Stimulated activated CD4-positive, alpha-beta T cell treated with anti-CD3 and anti-CD28 coated beads, TNF-alpha, amount 100 ng/mL, for 48 hours (primary cell): ENCODE measurements at places on chromosomes 11 and 22.

DNA sequence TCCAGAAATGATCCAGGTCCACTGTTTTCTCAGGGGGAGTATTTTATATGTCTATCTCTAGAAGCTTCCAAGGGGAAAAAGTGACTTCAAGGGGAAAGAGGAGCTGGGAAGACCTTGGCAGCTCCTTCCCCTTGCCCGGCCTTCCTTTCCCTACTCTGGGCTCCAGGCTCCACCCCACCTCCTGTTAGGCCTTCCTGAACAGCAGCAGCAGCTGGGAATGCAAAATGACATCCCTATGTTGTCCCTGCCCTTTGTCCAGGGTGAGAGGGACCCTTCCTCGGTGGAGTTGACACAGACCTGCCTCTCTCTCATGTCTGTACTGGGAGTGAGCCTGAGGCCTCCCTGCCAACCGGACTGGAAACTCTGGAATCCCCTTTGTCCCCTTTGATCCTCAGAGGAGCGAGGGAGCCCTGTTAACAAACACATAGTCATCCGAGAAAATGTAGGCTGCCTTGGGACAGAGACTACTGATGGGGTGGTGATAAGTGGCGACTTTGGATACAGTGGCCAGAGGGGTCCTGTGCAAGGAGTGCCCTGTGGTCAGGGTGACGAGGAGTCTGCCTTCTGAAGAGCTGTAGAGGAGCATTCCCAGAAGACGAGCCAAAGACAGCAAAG, 9.0 kb upstream of the MALAT1 start:
- no peak for DNase-seq

DNA sequence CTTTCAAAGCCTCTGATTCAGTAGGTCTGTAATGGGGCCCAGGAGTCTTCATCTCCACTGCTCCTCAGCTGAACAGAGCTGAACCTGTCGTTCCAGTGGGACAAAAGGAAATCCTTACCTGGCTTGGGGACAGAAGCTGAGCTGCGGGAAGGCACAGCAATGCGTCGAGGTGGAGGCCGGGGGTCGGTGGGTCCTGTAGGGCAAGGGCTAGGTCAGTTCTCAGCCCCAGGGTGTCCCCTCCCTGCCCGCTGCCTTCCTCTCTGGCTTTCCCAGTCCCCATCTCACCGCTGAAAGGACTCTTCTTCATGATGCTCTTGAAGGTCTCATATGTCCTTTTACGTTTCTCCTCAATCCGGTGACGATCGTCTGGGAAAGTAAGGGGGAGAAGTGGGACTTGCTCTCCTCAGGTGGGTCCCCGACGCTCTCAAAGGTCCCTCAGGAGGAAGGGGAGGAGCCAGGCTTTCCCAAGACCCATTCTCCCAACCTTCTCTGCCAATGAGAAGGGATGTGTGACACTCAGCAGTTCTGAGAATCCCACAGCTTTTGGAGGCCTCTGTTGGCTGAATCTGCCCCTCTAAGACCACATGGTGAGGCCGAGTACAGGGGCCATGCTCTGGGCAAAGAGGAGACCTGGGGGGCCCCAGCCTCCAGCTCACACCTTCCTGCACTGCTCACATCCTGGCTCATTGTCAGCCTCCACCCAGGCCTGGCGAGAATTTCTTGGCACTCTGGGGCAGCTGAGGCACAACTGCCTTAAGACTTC, 7.0 kb downstream of the RELA start:
- DNase-seq = no peak

- DNase-seq = no peak
Observed at GRCh38 chr11:126122863-126123262, 60.2 kb upstream of the CDON start.

GRCh38 chr11:79208126-79208525, 232.7 kb downstream of the TENM4 start:
- no peak for DNase-seq

DNA sequence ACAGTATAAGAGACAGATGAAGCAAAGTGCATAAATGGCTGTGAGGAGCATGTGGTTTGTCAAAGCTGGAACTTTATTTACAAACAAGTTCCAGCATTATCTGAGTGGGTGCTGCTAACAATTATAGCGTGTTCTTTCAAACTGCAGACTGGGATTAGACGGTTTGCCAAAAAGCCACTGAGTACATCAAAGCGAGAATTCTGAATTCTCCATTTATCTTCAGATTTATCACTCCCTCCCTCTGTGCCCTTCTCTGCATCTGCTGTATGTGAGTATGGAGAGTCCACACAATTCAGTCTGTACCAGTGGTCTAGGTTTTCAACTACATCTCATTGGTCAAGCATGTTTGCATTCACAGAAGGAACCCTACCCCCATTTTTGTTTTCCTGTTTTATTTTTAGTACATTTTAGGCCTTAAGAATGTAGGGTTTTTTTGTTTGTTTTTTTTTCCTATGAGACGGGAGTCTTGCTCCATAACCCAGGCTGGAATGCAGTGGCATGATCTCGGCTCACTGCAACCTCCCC, 18.1 kb upstream of the INCENP start:
- no peak for DNase-seq

- no peak for DNase-seq
Observed at GRCh38 chr22:50189849-50190181, 4.1 kb downstream of the TRABD start.

GRCh38 chr11:7833527-7833926, 36.8 kb upstream of the OR5P2 start:
- no peak for DNase-seq

DNA sequence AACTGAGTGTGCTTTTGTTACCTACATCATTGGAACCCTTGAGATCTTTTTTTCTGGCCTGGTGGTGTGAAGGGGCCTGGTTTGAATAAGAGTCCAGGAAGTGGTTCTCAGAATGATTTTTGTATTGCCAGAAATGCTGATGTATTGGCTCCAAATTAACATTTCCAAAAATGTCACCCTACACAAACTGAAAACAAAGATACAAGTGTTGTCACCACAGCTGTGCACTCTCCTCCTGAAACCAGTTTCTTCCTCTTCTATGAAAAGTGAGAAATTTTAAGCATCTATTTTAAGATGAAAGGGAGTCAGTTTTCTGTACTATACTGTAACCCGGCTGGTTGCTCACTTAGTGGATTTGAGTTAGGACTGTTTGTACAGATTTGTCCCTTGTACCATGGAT, 218.8 kb downstream of the PGR start:
- no peak for DNase-seq

DNA sequence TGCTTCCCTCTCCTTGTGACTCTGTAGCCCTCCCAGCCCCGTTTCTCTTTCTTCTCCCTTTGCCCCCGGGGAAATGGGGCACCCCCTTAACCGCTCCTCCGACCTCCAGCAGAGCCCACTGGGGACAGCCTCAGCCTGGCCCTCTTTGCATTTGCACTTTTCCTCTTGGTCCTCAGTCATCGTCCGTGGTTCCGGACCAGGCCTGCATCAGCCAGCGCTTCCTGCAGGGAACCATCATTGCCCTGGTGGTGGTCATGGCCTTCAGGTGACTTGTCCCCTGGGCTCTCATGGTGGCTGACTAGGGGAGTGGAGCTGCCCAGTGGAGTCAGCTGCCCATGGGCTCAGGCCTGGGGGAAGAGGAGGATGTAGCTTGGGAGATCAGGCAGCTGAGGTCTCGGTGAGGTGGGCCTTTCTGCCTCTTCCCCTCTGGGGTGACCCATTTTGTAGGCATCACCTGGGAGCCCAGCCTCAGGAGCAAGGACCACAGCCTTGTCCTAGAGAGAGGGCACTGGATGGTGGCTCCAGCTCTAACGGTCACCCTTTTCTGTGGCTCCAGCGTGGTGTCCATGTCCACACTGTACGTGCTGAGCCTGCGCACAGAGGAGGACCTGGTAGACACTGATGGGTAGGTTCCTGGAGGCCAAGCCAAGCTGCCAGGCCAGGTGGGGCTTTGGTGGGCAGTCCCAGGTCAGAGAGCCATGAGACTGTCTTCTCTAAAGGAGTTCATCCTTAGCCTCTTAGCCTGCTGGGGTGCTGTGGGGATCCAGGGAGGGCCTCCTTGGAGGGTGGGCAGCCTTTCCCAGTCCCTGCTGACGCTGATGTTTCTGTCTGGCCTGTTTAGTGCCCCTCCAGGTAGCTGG, 12.5 kb downstream of the TMEM258 start:
- DNase-seq = no peak

DNA sequence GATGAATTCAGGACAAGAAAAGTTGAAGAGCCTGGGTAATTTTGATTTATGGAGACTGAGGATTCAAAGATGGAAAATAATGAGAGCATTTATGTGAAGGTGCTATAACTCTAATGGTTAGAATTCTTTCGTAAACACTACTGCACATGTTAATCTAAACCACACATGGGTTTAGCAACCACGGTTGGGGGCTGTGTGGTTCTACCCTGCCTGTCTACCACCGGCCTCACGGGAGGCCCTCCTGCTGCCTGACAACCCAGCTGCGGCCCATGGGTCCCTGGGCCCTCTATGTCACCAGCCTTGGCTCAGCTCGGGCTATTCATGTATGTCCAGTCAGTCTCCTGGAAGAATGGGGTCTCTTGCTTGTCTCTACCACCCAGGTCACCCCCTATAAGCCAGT, 68.5 kb upstream of the ARFGAP3 start:
- DNase-seq = no peak

DNA sequence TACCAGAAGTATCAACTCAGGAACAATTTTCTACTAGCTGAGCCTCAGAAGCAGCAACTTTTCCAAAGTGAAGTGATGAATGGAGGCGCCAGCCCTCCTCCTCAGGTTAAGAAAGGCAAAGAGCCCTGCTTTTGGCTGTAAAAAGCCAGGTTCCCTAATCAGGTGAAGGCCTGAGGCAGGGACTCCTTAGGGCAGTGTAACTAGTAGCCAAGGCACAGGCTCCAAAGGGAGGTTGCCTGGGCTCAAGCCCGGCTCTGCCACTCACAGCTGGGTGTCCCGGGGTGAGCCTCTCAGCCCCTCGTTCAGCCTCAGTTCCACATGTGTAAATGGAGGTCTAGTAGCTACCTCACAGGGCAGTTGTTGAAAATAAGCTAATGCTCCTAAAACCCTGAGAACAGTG, 19.5 kb downstream of the TSKU start:
- DNase-seq = no peak

GRCh38 chr11:47399860-47400767, 8.3 kb upstream of the SLC39A13 start:
- no peak for DNase-seq

GRCh38 chr22:28112548-28113043, 193.5 kb upstream of the PITPNB start:
- no peak for DNase-seq

DNA sequence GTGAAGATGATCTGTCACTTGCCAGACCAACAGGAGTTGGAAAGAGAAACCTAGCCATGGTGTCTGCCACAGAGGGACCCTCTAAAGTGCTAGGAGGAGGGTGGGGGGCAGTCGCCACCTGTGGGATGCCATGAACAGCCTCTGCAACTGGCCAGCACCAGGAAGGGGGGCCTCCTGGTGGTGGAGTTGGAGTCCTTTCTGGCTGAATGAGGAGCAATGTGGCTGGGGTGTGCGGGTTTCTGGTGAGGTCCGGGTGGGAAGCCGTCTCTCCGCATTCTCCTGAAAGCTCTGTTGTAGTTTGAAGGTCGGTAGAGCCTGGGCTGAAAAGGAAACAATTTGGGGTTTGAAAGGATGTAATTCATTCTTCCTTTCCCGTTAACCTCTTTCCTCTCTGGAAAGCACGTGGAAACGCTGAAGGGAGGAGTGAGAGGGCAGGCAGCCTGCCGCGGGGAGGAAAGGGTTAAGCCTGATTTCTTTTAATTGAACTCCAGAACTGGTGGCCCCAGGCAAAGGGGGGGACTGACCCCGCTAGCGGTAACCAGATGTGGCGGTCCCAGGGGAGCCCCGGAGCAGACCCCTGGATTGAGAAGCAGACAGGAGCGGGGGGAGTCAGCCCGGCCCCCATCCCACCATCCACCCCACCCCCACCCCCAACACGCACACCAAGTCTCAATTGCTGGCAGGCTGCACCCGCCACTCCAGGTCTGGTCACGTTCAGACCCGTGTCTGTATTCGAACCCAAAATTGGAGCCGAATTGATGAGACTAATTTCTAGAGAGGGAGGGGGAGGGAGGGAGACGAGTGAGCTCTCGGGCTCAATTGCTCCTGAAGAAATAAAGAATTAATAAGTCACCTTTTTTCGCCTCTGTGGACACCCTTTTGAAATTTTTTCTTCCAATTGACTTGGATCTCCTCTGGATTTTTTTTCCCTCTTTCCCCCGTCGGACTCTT, 1.8 kb upstream of the FLI1 start:
- no peak for DNase-seq

GRCh38 chr11:120208001-120208441, 2.8 kb upstream of the OAF start:
- no peak for DNase-seq

DNA sequence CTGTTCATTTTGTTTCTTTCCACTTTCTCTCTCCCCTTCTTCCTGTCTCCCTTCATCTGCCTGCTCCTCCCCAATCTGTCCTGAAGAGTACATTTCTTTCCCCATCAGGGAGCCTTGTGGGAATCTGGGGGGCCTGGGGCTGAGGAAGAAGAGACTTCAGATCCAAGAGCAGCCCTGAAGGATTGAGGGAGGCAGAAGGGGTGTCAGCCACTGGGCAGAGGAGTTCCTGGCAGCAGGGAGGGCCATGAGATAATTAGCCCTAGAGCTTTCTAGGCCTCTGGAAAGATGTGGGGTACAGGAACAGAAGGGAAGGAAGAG, 24.4 kb upstream of the OAF start:
- DNase-seq = no peak

GRCh38 chr22:19802894-19803735, 42.5 kb downstream of the TBX1 start:
- no peak for DNase-seq

GRCh38 chr11:110972640-110973039, 260.4 kb upstream of the ARHGAP20 start:
- no peak for DNase-seq
